ENCODE measurements at places on chromosomes 1 and 21. TPM values are rescaled to one million over a fixed set of nuclear protein-coding genes. Genes with fewer than 3 reads are reported as not detected.

DNA sequence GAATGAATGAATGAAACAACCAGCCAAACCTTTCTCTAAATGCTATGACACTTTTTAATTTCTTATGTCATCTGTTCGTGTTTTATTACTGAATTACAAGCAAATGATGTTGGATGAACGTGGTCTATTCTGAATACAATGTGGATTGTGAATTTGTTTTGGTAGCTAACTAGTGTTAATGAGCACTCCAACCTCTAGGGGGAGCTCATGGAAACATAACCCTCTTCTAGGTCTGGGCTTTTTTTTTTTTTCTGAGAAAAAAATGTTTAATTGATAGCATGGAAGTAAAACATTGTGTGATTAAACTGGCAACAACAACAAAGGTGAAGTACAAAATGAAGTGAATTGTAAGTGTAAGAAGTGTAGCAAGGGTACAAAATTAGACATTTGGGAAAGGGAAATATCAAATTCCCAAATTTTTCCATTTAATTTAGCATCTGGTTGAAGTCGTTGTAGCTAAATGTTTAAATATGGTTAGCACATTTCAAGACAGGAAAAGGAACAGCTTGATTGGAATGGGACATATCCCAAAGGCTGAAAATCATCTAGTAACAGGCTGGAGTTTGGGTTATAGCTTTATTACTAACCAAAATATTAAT, 42.6 kb upstream of the PTGS2 start:
- DNase-seq = no peak

GRCh38 chr1:54326543-54327385, 79.4 kb downstream of the SSBP3 start:
- DNase-seq = no peak

DNA sequence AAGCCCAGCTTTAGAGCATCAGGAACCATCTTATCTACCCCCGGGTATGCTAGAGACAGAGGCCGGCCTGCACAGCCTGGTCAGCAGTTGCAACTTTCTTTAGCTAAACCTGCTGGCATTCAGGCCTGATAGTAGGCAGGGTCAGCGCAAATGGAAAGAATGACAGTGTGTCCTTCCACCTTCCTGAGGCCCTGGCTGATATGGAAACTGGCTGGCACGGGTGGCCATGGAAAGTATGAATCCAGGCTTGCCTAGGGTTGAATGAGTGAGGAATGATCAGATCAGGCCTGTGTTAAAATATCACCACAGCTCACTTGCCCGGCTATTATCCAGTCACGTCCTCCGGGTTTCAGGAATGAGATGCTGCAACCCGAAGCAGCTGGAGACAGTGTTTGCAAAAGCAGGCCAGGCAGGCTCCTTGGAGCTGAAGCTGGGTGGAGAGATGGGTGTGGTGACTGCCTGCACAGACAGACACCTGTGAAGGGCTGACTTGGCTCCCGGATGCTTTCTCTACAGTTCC, 34.7 kb downstream of the RCAN1 start:
- DNase-seq = no peak

GRCh38 chr1:226310637-226311195, 1.8 kb upstream of the LIN9 start:
- DNase-seq = no peak

DNA sequence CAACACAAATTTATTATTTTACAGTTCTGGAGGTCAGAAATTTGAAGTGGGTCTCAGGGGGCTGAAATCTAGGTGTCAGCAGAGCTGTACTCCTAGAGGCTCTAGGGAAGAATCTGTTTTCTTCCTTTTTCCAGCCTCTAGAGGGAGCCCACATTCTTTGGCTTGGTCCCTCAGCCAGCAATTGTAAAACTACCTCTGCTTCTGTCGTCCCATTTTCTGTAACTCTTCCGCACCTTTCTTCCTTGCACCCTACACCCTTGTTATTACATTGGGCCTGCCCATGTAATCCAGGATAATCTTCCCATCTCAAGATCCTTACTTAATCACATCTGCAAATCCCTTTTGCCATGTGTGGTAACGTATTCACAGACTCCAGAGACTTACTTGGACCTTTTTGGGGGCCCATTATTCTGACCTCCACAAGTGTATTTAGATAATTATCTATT, 24.8 kb upstream of the THEM4 start:
- peak; percentile 72 for DNase-seq

- no peak for DNase-seq
These were observed 14.6 kb upstream of the FLG2 start for GRCh38 chr1:152374451-152374850.

DNA sequence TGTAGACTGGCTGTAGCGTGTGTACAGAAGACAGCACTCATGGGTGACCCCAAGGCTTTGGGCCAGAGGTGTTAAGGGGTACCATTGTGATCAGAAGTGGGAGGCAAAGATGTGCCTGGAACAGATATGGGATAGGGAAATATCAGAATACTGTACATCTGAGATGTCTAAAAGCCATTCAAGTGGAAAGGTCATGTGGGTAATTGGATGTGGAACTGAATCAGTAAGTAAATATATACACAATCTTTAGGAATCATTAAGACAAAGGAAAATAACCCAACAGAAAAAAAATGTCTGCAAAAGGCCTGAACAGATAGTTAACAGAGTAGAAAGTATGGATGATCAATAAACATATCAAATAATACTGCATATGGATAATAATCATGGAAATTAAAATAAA, 26.5 kb downstream of the OR13G1 start:
- no peak for DNase-seq

The PIGR gene
- 1.6 TPM for polyA plus RNA-seq

GRCh38 chr1:203870245-203870644, 8.8 kb downstream of the SNRPE start:
- DNase-seq = no peak

The ARHGEF11 gene
- 38.9 TPM for polyA plus RNA-seq

The RAB3B gene
- 7.3 TPM for polyA plus RNA-seq
